ENCODE measurements at places on chromosomes 16 and 17. TPM values are rescaled to one million over a fixed set of nuclear protein-coding genes. Genes with fewer than 3 reads are reported as not detected.

Gene ACBD4
- 18.0 TPM for total RNA-seq

Gene NETO2
- 0.69 TPM for total RNA-seq

Gene SLC35G3
- not detected for total RNA-seq

GRCh38 chr16:27272076-27272475, 3.5 kb upstream of the NSMCE1 start:
- DNase-seq, result no peak

GRCh38 chr17:34781071-34781470, 180.2 kb downstream of the CCT6B start:
- DNase-seq, result no peak

- peak; percentile 85 for DNase-seq
These were observed at the start of gene DPH1 for GRCh38 chr17:2029911-2030778. TSS of gene DPH1 (plus strand) at chr17:2030153. CDS start at chr17:2030170, 17 bp downstream.

DNA sequence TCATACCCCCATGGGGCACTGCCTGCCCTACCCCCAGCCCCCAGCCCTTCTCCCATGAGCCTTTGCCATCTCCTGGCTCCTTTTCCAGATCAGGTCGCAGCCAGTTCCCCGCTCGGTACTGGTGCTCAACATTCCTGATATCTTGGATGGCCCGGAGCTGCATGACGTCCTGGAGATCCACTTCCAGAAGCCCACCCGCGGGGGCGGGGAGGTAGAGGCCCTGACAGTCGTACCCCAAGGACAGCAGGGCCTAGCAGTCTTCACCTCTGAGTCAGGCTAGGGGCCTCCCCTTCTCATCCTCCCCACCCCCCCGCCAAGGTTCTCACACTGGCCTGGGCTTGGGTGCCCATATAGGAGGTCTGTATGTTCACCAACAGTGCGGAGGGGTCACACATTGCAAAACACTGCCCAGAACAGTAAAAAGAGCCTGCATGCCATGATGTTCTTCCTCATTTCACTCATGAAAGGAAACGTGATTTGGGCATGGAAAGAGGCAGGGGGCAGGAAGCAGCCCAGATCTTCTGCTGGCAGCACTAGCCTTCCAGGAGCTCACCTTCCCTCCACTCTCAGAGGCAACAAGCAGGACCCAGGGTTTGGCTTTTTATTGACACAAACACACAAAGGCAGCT, 7.5 kb downstream of the IFI35 start:
- DNase-seq, result no peak

GRCh38 chr16:83727751-83728352, 79.9 kb upstream of the HSBP1 start:
- no peak for DNase-seq

GRCh38 chr17:74838274-74838673, 21.4 kb downstream of the GRIN2C start:
- DNase-seq, result no peak
